NCI-H1048 (cell line): ENCODE measurements at places on chromosomes 1 and 21.

- no peak for DNase-seq
Measured at GRCh38 chr21:41956926-41957729, 3.3 kb upstream of the C2CD2 start.

DNA sequence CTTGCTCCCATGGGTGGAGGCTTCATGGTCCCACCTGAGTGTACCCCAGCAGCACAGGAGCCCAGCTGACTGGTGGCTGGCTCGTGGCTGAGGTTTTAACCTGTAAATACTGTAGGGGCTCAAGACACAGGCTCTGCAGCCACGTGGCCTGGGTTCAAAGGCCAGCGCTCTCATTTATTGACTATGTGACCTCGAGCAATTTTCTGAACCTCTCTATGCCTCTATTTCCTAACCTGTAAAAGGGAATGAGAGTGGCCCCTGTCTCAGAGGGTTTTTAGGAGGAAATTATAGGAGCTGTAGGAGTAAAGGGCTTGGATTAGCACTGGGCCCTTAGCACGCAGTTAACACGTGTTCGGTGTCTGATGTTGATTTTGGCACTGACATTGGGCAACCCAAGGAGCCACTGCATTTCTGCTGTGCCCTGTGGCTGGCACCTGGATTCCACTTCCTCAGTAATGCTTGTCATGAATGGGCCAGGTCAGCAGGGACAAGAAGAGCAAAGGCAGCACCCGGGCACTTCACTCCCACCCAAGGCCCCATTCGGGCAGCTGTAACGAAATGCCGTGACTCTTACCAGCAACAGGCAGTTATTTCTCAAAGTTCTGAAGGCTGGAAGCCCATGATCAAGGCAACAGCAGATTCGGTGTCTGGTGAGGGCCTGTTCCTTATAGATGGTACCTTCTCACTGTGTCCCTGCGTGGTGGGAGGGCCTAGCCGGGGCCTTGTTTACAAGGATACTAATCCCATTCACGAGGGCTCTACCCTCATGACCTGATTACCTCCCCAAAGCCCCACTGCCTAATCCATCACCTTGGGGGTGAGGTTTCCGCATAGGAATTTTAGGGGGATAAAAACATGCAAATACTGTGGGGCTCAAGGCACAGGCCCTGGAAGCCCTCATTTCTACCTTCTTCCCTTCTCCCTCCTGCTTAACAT, 25.2 kb downstream of the ARHGEF10L start:
- no peak for DNase-seq

DNA sequence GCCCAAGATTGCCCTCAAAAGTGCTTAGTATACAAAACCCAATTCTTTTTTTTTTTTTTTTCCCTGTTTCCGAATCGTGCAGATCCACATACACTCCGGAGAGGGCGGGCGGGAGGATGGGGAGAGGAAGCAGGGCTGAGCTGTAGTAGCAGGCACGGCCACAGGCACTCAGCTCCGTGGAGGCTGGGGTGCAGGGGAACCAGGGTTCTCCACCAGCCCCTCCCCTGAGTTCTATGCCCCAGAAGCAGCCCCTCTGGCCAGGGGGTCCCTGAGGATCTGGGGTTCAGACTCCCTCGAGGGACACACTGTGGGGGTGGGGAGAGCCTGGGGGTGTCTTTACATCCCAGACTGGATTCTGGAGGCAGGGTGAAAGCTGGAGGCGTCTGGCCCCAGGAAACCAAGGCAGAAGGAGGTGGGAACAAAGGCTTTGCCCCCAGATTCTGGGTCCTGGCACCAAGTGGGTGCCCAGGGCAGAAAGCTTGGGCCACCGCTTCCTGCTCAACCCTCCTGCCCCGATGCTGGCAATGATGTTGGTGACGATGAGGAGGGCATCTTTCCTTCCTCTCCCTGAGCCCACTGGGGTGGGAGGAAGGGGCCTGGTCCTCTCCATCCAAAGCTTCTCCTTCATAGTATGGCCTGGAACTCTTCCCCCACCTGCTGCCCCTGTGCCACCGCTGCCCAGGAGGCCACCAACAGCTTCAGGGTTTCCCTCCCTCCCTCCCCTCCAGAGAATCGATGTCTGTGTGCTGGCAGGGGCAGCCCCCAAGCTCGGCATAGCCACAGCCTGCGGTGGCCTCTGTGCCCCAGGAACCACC, 106.4 kb upstream of the TARDBP start:
- DNase-seq, result no peak

- no peak for DNase-seq
Measured at GRCh38 chr1:51750218-51750617, 128.3 kb downstream of the NRDC start.

GRCh38 chr1:3872546-3872945, 15.3 kb downstream of the DFFB start:
- DNase-seq, result no peak

DNA sequence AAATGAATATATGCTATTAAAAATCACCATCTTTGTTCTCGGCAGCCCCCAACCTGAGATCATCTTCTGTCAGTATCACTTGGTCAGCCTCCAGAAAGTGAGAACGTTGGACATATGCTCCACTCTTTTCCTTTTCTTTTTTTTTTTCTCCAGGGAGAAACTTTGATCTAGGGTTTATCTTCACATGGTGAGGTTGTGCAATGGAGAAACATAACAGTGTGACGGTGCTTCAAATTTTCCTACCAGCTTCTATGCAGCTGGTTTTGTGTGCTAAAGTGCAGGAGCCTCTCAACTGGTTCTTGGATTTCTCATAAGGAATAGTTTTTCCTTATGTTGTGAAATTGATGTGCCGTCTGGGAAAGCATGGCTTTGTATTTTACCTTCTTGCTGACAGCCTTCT, 1202.9 kb downstream of the NCAM2 start:
- DNase-seq, result no peak

DNA sequence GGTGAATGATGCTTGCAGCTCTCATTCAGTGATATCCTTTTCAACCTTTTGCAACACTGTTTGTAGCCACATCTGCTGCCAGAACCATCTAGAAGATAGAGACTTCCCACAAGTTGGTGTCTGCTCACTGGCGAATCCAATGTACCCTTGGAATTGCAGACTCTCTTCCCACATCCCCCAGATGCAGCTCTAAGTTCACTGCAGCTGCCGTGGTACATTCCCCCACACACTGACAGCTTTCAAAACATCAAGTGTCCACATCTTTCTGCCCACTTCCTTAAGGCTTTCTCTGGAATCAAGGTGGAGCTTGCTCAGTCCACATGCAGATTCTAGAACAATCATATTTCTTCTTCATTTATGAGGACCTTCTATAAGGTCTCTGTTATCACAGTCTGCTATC, 99.2 kb downstream of the PLPPR4 start:
- DNase-seq, result no peak

GRCh38 chr1:44646261-44647110, 27.8 kb downstream of the TMEM53 start:
- DNase-seq, result no peak

GRCh38 chr1:87706203-87706602, 377.5 kb downstream of the LMO4 start:
- DNase-seq, result no peak

DNA sequence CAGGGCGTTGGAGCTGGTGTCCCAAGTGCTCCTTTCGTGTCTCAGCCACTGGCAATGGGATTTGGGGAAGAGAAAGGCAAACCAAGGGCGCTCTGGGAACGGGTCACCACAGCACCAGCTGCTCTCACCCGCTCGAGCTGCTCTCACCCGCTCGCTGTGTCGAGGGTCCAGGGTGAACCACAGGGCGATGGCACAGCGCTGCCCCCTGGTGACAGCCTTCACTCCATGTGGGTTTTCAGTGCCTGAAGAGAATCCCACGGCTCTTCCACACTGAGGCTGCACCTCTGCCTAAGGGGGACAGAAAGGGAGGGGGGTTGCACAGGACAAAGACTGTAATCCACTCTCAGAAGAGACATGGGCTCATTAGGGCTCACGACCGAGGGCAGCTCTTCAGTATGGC, 7.1 kb upstream of the CLDN19 start:
- no peak for DNase-seq

- no peak for DNase-seq
Measured at GRCh38 chr1:47793563-47793962, 203.6 kb downstream of the TRABD2B start.

- no peak for DNase-seq
Measured at GRCh38 chr1:23558140-23558871, 995 bp downstream of the ID3 start.

- DNase-seq, result no peak
Measured at GRCh38 chr1:244049162-244050013, 1.7 kb upstream of the ZBTB18 start.

DNA sequence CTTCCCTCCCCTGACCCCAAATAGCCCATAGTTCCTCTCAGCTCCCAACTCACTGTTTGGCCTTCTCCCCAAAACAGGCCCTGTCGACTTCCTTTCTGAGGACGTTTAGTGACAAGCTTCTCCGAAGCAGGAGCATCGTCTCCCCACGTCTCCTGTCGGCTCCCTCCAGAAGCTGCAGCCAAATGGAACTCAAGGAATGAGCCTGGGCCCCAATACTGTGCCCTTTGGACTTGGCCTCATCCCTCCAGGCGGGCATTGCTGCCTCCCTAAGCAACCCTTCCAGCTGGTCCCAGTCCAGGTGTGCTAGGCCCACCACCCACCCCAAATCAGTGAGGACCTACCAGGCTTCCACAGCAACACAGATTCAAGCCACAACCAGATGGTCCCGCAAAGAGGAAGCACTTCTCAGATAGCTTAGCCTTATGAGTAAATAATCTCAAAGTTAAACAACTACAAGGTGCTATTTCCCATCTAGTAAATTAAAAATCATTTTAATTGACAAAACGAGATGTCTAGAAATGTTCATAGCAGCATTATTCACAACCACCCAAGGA, 33.0 kb downstream of the ACOT7 start:
- no peak for DNase-seq

- no peak for DNase-seq
Measured at GRCh38 chr1:35642471-35642955, 1.2 kb upstream of the PSMB2 start.

- no peak for DNase-seq
Measured at GRCh38 chr1:92708368-92708950, 76.4 kb downstream of the EVI5 start.

GRCh38 chr1:101373570-101373969, 136.8 kb downstream of the S1PR1 start:
- DNase-seq, result no peak

- DNase-seq, result no peak
Measured at GRCh38 chr1:154174654-154175053, 17.2 kb downstream of the TPM3 start.

GRCh38 chr1:22755641-22756040, 45.0 kb downstream of the EPHB2 start:
- DNase-seq, result no peak

- no peak for DNase-seq
Measured at GRCh38 chr1:119006406-119007279, 18.5 kb upstream of the TBX15 start.

DNA sequence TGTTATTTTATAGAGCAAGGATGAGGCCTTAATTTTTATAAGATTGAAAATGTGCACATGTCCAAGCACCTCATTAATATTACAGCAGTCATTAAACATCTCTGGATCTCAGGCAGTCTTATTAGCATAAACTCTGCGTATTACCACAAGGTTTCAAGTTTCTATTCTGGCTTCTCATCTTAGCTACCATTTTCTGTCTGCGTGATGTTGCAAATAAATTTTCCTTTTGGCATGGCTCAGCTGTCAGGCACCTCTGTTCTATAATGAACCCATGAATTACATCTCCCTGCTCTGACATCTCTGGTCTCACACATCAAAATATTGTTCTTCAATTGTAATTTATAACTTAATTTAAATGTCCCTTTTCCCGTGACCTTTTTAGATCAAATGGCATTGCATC, 156.5 kb downstream of the SLC45A1 start:
- DNase-seq, result no peak

GRCh38 chr1:236027104-236027503, 37.8 kb downstream of the NID1 start:
- no peak for DNase-seq

DNA sequence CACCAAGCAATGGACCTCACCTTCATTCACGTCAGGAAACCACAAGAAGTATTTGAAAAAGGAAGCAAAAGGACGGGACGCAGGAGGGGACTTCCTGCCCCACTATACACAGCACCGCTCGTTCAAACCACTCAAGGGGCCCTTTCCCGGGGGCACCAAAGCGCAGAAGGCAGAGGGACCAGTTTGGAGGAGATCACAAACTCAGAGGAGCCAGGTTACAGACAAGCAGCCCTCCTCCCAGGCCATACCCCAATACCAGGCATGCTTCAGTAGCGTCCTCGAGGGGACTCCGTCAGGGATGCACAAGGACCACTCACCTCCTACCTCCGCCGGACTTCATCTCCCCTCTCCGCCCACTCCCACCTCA, 685 bp downstream of the CRTC2 start:
- DNase-seq, result no peak

GRCh38 chr1:75841421-75841820, 44.7 kb downstream of the MSH4 start:
- DNase-seq, result no peak

- no peak for DNase-seq
Measured at GRCh38 chr1:203116091-203116820, 11.3 kb upstream of the ADORA1 start.
